ENCODE measurements at places on chromosomes 2 and 18.
A peak's percentile ranks its signal among the peaks of the same experiment; 100 is the strongest.

DNA sequence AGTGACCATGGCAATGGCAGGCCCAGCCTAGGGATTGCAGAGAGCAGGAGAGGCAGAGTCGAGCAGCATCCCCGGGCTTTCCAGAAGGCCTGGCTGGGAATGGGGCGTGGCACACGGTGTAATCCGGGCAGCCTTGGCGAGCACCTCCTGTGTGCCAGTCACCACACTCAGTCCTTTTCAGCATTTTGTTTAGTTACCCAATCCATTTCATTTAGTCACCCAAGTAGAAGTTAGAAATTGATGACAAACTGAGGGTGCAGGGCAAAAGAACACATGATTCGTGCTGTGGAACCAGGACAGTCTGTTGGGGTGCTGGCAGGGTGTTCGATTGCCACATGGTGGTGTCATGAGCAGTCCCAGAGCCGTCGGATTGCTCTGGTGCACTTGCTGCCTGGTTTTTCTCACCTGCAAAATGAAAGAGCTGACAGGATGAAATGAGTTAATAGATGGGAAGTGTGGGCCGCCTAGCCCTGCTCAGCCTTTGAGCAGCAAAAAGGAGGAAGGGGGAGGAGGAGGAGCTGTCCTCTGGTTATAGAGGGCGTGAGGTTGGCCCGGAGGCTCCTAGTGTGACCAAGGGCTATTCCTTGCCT lies 299.4 kb downstream of the AGAP1 start:
- DNase-seq: peak; percentile 20

- DNase-seq: no peak
These were observed 87.1 kb downstream of the ATP9B start for GRCh38 chr18:79156327-79156726.

DNA sequence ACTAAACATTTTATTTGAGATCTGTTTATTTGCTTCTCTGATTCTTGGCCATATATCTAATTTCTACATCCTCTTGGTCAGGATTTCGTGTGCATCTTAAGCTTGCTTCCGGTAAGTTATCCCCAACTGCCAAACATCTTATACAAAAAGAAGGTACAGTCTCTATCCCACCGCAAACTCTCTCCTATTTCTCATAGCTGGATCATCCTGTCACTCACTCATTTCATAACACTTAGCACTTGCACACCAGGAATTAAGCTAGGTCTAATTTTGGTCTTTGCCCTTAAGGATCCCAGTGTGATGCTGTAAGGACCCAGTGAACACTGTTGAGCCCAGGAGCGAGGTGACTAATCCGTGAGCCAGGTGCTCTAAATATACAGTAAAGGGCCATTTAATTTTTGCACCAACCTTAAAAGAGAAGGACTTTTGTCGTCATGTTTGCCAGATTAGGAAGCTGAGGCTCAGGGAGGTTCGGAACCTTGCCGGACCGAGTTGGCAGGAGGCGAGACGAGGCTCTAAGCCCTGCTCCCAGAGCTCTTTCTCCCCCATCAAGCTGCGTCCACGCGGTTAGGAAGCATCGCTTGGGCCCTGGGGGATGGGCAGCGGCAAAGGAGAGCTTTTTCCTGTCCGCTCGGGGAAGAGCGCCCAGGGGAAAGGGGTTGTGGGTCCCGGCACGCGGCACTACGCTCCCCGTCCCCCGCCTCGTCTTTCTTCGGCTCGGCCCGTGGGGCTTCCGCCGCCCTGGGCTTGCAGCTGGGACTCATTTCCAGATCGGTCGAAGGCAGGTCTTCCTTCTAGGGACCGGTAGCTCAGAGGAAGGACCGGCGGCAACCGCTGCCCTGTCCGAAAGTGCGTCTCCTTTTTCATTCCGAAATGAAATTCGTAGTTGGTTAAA lies 4.1 kb upstream of the ITPRIPL1 start:
- peak; percentile 38 for DNase-seq

DNA sequence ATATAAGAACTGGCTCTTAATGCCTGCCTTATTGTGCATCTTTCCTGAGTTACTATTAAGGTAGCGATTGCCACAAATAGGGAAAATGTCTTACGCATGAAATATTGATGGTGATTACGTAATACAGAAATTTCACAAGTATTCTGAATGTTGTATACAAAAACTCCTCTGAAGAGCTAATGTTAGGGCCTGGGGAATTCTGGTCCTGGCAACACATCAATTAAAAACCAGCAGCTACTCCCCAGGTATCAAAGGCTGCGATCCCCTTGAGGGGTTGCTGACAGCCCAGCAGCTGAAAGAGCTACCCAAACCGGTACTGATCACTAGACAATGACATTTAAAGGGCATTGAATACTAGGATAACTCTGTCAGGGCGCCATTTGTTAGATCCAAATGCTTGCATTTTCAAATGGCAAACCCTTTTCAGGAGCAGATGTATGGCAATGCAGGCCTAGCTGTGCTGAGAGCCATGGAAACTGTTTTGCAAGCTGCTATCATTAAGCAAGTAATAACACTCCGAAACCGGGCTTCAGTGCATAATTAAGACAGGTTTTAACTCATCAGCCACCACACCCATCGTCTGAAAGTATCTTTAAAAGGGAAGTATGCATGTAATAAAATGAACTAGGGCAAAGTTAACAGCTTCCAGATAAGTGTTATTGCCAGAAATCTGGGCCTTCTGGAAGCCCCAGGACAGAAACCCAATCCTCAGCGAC lies 78.4 kb downstream of the CLHC1 start:
- no peak for DNase-seq

- no peak for DNase-seq
These were observed 191.4 kb downstream of the SH3RF3 start for GRCh38 chr2:109320195-109320922.

DNA sequence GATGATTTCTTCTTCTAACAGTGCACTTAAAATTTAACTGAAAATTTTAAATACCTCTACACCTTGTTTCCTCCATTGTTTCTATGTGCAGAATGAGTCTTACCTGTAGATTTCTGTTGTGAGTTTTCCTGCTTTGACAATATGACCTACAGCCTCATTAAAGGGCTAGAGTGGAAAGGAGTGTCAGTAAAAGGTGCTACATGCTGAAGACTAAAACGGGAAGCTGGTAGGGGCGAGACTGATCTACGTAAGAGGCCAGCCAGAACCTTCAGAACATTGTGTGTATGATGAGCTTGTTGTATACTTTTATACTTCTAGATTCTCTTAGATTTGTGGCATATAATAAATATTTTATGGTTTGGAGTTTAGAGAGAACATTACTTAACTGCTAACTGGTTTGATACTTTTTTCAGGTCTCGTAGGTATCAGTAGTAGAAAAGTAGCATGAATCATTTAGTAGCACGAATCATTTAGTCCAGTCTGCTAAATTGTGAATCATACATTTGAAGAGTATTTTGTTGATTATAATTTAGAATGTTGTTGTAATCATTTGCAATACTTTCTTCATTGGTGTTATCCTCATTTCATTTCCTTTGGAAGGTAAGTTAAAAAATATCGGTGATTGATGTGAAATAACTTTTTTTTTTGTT lies 14.3 kb downstream of the INSIG2 start:
- DNase-seq: no peak

GRCh38 chr2:62744603-62745002 lies 39.1 kb downstream of the EHBP1 start:
- DNase-seq: no peak

Data from HuH-7 (cell line).